ENCODE measurements at places on chromosomes 1 and 21.

DNA sequence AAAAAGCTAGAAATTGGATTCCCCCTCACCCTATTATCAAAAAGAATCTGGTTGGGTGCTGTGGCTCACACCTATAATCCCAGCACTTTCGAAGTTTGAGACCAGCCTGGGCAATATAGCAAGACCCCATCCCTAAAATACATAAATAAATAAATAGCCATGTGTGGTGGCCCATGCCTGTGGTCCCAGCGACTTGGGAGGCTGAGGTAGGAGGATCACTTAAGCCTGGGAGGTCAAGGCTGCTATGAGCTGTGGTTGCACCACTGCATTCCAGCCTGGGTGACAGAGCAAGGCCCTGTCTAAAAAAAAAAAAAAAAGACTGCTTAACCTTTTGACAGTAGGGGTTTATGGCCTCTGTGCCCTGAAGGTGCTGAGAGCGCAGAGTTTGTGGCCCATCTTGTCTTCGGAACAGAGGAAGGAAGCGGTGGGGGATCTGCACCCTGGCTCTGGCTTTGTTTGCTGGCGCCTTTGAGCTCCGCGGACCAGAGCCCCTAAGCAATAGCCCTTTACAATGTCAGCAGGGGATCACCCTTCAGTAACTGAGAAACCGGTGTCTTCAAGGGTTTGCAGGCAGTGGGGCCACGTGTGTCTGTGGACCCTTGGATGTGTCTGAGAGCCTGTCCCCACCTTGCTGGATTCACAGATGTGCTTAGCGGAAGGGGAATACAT, 22.1 kb downstream of the SLC2A7 start:
- no peak for DNase-seq

DNA sequence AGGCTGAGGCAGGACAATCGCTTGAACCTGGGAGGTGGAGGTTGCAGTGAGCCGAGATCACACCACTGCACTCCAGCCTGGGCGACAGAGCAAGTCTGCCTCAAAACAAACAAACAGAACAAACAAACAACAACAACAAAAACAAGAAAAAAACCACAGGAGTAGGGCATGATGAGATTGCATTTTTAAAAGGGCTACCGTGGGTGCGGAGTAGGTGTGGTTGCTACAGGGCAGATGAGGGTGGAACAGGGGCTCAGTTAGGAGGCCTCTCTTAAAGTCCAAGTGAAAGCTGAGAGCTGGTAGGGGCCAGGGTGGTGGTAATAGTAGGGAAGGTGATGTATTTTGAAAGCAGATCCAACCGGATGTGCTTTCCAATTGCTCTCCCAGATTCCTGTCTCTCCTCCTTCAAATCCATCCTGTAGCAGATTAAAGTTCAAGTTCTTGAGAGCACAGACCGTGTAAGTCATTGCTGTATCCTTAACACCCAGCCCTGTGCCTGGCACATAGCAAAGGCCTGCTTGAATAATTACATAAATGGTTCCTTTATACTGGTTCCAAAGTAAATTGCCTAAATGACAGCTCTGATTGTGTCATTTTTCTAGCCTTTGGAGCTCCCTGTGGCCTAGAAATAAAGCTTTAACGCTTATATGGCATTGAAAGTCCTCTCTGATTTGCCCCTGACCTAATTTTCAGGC, 4.2 kb upstream of the LINGO4 start:
- no peak for DNase-seq

GRCh38 chr1:41490911-41491310, 6.4 kb upstream of the EDN2 start:
- DNase-seq: no peak

DNA sequence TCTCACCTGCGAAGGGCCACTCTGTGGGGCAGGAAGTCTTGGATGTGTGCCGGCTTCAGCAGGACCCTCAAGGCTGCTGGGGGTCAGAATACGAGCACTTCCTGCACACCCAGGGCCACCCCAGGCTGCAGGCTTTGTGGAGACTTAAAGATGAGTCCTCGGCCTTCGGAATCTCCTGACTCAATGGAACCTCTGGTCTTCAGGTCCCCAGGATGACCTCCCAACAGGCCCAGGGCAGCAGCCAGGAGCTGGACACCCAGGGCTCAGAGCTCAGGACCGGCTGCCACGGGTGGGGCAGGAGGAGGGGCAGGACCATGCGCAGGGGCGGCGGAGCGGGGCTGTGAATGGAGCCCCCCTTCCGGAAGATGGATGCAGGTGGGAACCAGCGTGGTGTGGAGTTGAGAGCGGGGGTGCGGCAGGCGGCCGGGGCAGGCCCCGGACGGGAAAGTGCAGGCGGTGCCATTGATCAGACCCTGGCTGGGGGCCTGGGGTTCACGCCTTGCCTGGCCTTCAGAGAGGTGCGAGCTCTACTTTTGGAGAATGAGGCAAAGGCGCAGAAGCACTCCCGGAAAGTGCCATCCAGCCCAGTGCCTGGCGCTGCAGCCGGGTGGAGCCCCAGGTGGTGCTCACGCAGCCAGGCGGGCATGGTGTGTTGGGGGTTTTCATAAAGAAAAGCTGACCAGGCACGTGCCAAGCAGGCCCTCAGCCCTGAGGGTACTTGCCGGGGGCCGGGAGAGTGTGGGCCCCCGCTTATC, 10.4 kb downstream of the COL18A1 start:
- DNase-seq: no peak

DNA sequence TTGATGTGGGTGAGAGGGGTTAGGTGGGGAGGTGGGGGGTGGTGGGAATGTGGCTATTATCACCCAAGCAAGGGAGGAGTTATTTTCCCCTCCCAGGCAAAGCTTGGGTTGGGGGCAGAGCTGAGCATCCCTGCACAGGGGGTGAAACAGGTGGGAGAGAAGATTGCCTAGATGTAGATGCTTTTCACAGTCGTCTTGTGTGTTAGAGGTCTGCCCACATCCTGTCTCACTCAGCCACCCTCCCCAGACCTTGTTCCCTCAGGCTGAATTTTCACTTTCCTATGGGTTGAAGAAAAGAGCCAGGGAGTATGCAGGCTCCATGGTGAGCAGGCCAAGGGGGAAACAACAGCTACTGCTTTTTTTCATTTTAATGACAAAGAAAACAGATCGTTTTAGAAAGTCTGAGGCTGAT, 223.5 kb downstream of the KIF26B start:
- no peak for DNase-seq
